Activated naive CD8-positive, alpha-beta T cell treated with anti-CD3 and anti-CD28 coated beads, Interleukin-2, amount 10 ng/mL, durations not matched to agents 7 days and 5 days (primary cell): ENCODE measurements at places on chromosomes 6 and 20. TPM values are rescaled to one million over a fixed set of nuclear protein-coding genes. Genes with fewer than 3 reads are reported as not detected.

GRCh38 chr20:58040447-58041290 is 187.8 kb downstream of the ANKRD60 start:
- no peak overlapping the region for H3K4me3 ChIP-seq
- H3K4me1 ChIP-seq, result no peaks in the 10 kb centered on the region
- DNase-seq, result no peak
- peaks cover 2% of the 10 kb centered on the region for H3K27me3 ChIP-seq

- H3K4me1 ChIP-seq, result no peaks in the 10 kb centered on the region
- no peaks in the 10 kb centered on the region for H3K36me3 ChIP-seq
- H3K27me3 ChIP-seq, result peaks cover 19% of the 10 kb centered on the region
- no peak overlapping the region for H3K27ac ChIP-seq
- no peak for DNase-seq
- no peak overlapping the region for H3K4me3 ChIP-seq
These were observed 23.1 kb downstream of the OTOR start for GRCh38 chr20:16771213-16771612.

DNA sequence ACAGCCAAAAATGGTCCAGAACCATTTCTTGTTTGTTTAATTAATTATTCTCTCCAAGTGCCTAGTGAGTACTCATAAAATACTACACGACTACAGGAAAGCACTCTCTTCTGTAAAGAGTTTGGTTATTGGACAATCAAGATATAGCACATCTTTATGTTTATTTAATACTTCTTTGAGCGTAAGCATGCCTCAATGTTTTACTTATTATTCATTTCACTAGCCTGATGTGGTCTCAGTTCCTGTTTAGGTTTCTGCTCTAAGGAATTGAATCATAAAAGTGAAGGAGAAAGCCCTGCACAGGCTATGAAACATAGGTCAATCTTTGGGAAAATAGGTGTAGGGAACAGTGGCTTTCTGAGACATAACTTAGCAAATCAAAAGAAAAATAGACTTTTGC is 45.9 kb upstream of the AIG1 start:
- DNase-seq, result no peak
- no peak overlapping the region for H3K4me3 ChIP-seq
- no peaks in the 10 kb centered on the region for H3K27me3 ChIP-seq
- no peaks in the 10 kb centered on the region for H3K36me3 ChIP-seq

- H3K36me3 ChIP-seq, result no peaks in the 10 kb centered on the region
- H3K27me3 ChIP-seq, result peaks cover 44% of the 10 kb centered on the region
- H3K4me1 ChIP-seq, result no peaks in the 10 kb centered on the region
- H3K27ac ChIP-seq, result no peak overlapping the region
- no peak overlapping the region for H3K4me3 ChIP-seq
These were observed 2.5 kb downstream of the SLC17A1 start for GRCh38 chr6:25829375-25829774.

- no peak overlapping the region for H3K4me3 ChIP-seq
- no peaks in the 10 kb centered on the region for H3K4me1 ChIP-seq
- no peaks in the 10 kb centered on the region for H3K27me3 ChIP-seq
- no peak for DNase-seq
- H3K27ac ChIP-seq, result no peak overlapping the region
These were observed 527.8 kb upstream of the FLRT3 start for GRCh38 chr20:14865169-14865568.

- no peaks in the 10 kb centered on the region for H3K4me1 ChIP-seq
- peaks cover 19% of the 10 kb centered on the region for H3K36me3 ChIP-seq
- H3K4me3 ChIP-seq, result no peak overlapping the region
- DNase-seq, result no peak
- H3K27me3 ChIP-seq, result no peaks in the 10 kb centered on the region
- H3K27ac ChIP-seq, result no peak overlapping the region
These were observed 8.7 kb downstream of the ZNF335 start for GRCh38 chr20:45963059-45964005.

Gene VWA7
- 5.7 TPM for total RNA-seq

Gene PTCHD4
- not detected for total RNA-seq
